Upper lobe of left lung (tissue), 6 donors: ENCODE measurements at places on chromosomes 6 and 20. TPM values are rescaled to one million over a fixed set of nuclear protein-coding genes. Genes with fewer than 3 reads are reported as not detected.
A peak's percentile ranks its signal among the peaks of the same experiment; 100 is the strongest.

Gene FAM83C
- not detected for total RNA-seq

Gene BPI
- 0.76 TPM for total RNA-seq

Gene SRMS
- total RNA-seq = not detected

GRCh38 chr20:25539742-25540672 lies 45.3 kb downstream of the NINL start:
- H3K4me1 ChIP-seq = peaks cover 14% of the 10 kb centered on the region
- peak overlapping the region; percentile 28 for H3K4me3 ChIP-seq
- no peaks in the 10 kb centered on the region for H3K36me3 ChIP-seq
- H3K27ac ChIP-seq = peak overlapping the region; percentile 27

DNA sequence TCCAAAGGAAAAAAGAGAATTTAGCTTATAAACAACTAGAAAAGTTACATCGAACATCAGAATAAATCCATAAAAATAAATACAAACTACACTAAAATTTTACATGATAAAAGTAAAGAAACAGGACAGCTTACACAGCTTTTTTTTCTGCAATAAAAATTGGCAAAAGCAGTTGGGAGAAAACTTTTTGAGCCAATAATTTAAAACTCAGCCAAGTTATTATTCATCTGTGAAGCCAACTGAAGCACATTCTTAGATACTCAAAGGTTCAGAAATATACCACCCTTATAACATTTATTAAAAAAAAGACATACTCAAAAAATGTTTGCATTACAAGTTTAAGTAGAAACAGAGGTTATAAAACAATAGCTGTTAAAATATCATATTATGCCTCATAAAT lies 23.7 kb upstream of the RSPO3 start:
- no peak for DNase-seq
- no peaks in the 10 kb centered on the region for H3K27me3 ChIP-seq
- no peak overlapping the region for H3K4me3 ChIP-seq
- H3K27ac ChIP-seq = no peak overlapping the region

DNA sequence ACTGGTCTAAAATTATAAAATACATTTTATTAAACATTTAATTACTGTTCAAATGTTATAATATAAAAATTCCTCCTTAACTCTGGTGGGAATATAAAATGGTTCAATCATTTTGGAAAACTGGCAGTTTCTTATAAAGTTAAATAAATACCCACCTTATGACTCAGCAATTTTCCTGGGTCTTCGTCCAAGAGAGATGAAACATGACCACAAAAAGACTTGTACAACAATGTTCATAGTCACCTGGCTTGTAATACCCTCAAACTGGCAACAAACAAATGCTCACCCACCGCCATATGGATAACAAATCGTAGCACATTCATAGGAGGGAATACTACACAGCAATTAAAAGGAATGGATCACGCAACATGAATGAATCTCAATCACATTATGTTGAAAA lies 66.0 kb upstream of the RIN2 start:
- H3K4me1 ChIP-seq = peaks cover 6% of the 10 kb centered on the region
- no peaks in the 10 kb centered on the region for H3K36me3 ChIP-seq
- H3K4me3 ChIP-seq = no peak overlapping the region
- H3K27ac ChIP-seq = no peak overlapping the region

DNA sequence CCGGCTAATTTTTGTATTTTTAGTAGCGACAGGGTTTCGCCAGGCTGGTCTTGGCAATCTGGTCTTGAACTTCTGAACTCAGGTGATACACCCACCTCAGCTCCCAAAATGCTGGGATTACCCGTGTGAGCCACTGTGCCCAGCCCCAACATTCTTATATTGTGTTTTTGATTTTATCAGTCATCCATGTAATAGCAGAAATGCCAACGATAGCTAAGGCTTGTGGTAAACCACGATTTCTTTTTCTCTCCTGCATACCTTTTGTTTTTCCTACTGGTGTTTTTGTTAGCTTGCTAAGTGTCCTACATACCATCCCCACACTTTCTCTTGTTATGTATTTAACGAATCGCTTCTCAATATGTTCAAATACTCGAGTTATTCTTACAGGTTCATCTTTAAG lies 12.1 kb downstream of the PHACTR2 start:
- no peaks in the 10 kb centered on the region for H3K36me3 ChIP-seq
- no peak for DNase-seq
- H3K4me1 ChIP-seq = peaks cover 50% of the 10 kb centered on the region
- H3K27ac ChIP-seq = peak overlapping the region; percentile 10

- H3K36me3 ChIP-seq = no peaks in the 10 kb centered on the region
- H3K27me3 ChIP-seq = no peaks in the 10 kb centered on the region
- H3K27ac ChIP-seq = no peak overlapping the region
- DNase-seq = no peak
- no peak overlapping the region for H3K4me3 ChIP-seq
Measured at GRCh38 chr6:37717836-37718251, 20.2 kb upstream of the MDGA1 start.

DNA sequence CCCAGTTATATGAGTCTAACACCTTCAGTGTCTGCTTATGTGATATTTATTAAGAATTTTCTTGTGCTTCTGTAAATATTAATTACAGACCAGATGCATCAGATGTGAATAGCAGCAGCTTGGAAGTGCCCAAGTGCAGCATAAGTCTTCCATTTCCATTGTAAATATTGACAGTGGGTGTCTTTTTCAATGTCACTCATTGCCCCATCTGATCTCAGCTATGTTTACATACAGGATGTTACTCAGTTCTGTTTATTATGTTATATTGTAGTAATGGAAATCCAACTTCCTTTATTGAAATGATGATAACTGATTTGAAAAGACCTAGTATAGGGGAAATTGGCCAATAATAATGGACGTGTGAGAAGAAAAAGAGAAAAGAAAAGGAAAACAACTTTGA lies 296.7 kb downstream of the SAMD5 start:
- H3K4me1 ChIP-seq = no peaks in the 10 kb centered on the region
- no peak for DNase-seq
- H3K36me3 ChIP-seq = no peaks in the 10 kb centered on the region
- H3K4me3 ChIP-seq = no peak overlapping the region

DNA sequence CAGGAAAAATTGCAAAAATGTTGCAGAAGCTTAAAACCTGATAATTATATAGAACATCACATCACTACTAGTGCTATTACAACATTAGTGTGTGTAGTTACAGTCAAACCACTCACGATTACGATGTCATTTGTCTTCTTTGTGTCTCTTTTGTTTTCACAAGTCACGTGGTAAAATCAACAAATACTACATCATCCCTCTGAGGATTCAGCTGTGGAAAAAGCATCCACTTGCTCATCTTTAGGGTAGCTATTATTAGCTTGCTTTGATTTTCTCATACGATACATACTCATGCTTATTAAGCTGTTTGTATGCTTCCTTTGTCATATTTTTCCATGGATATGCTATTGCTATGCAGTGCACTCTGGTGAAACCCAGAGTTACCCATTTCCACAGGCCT lies 22.2 kb upstream of the ATXN1 start:
- no peak overlapping the region for H3K27ac ChIP-seq
- no peak overlapping the region for H3K4me3 ChIP-seq
- no peaks in the 10 kb centered on the region for H3K36me3 ChIP-seq
- no peak for DNase-seq
- H3K4me1 ChIP-seq = no peaks in the 10 kb centered on the region

- H3K4me1 ChIP-seq = peaks cover 15% of the 10 kb centered on the region
- H3K36me3 ChIP-seq = no peaks in the 10 kb centered on the region
- no peak overlapping the region for H3K27ac ChIP-seq
Measured at GRCh38 chr6:124881898-124882578, 80.2 kb upstream of the RNF217 start.

GRCh38 chr6:89045011-89045387 lies 35.6 kb upstream of the PNRC1 start:
- peaks cover under 1% of the 10 kb centered on the region for H3K4me1 ChIP-seq
- H3K4me3 ChIP-seq = no peak overlapping the region
- DNase-seq = peak; percentile 25
- no peaks in the 10 kb centered on the region for H3K36me3 ChIP-seq
- H3K27ac ChIP-seq = peak overlapping the region; percentile 27

DNA sequence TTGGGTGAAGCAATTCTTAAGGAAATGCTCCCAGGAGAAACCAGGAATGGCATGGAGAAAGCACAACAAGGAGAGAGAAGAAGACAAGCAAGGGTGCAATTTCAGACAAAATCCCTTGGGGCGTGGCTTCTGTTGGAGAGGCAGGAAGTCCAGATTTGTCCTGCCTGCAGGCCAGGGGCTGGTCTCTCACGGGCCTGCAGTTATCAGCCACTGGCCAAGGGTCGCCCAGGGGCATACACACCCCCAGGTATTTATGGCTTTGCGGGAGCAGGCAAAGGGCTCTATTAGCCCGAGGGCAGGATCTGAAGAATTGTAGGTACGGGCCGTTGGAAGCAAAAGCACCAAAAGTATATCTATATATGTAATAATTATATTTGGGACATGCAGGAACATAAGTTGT lies 87.7 kb downstream of the IYD start:
- no peak overlapping the region for H3K4me3 ChIP-seq
- no peaks in the 10 kb centered on the region for H3K27me3 ChIP-seq
- no peak for DNase-seq
- H3K4me1 ChIP-seq = no peaks in the 10 kb centered on the region

GRCh38 chr6:139448998-139449610 lies 74.7 kb upstream of the CITED2 start:
- no peak for DNase-seq
- H3K27ac ChIP-seq = no peak overlapping the region

- H3K36me3 ChIP-seq = peaks cover 65% of the 10 kb centered on the region
- H3K4me3 ChIP-seq = no peak overlapping the region
- no peak for DNase-seq
- H3K27ac ChIP-seq = no peak overlapping the region
- peaks cover 23% of the 10 kb centered on the region for H3K4me1 ChIP-seq
- H3K27me3 ChIP-seq = no peaks in the 10 kb centered on the region
Measured at GRCh38 chr6:43671801-43672690, 15.5 kb downstream of the MRPS18A start.

DNA sequence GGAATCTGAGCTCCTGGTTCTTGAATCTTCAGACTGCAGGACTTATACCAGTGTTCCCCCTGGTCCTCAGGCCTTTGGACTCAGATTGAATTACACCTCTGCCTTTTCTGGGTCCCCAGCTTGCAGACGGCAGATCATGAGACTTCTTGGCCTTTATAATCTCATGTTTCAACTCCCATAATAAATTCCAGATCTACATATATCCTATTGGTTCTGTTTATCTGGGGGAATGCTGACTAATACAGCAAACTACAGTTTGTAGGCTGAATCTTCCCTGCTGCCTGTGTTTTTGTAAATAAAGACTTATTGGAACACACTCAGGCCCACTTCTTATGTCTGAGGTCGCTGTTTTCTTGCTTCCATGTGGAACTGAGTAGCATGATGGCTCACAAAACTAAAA lies 184.7 kb downstream of the HDGFL1 start:
- no peak for DNase-seq
- no peak overlapping the region for H3K4me3 ChIP-seq
- H3K27me3 ChIP-seq = no peaks in the 10 kb centered on the region
- H3K27ac ChIP-seq = no peak overlapping the region
- H3K36me3 ChIP-seq = no peaks in the 10 kb centered on the region

- no peaks in the 10 kb centered on the region for H3K27me3 ChIP-seq
- no peak overlapping the region for H3K4me3 ChIP-seq
- H3K27ac ChIP-seq = no peak overlapping the region
- no peak for DNase-seq
Measured at GRCh38 chr20:33648396-33649004, 13.6 kb upstream of the C20orf144 start.

DNA sequence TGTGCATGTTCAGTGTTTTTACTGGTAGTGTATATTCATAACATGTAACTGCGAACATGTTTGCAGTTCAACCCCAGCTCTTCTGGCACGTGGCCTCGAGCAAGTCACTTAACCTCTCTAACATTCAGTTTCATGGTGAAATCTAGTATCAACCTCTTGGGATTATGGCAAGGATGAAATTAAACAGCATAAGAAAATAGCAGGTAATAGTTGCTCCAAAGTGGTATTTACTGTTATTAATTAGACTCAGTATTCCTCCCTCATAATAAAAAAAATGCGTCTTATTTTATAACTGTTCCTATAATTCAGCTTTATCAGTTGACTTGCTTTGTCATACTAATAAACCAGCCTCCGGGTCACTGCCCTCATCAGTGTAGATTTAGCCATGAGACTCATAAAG lies 15.0 kb downstream of the FAM184A start:
- H3K4me3 ChIP-seq = no peak overlapping the region
- no peak for DNase-seq
- no peaks in the 10 kb centered on the region for H3K4me1 ChIP-seq
- no peak overlapping the region for H3K27ac ChIP-seq
- H3K27me3 ChIP-seq = no peaks in the 10 kb centered on the region

GRCh38 chr20:59996108-59996507 lies 37.9 kb downstream of the CDH26 start:
- H3K4me3 ChIP-seq = no peak overlapping the region
- no peak overlapping the region for H3K27ac ChIP-seq
- H3K36me3 ChIP-seq = no peaks in the 10 kb centered on the region
- peaks cover 13% of the 10 kb centered on the region for H3K4me1 ChIP-seq
- H3K27me3 ChIP-seq = no peaks in the 10 kb centered on the region

- peaks cover 19% of the 10 kb centered on the region for H3K4me1 ChIP-seq
- H3K4me3 ChIP-seq = peak overlapping the region; percentile 50
- peak overlapping the region; percentile 87 for H3K27ac ChIP-seq
- peaks cover 14% of the 10 kb centered on the region for H3K27me3 ChIP-seq
Measured at GRCh38 chr6:26233649-26234420, 131.2 kb upstream of the BTN3A2 start.

DNA sequence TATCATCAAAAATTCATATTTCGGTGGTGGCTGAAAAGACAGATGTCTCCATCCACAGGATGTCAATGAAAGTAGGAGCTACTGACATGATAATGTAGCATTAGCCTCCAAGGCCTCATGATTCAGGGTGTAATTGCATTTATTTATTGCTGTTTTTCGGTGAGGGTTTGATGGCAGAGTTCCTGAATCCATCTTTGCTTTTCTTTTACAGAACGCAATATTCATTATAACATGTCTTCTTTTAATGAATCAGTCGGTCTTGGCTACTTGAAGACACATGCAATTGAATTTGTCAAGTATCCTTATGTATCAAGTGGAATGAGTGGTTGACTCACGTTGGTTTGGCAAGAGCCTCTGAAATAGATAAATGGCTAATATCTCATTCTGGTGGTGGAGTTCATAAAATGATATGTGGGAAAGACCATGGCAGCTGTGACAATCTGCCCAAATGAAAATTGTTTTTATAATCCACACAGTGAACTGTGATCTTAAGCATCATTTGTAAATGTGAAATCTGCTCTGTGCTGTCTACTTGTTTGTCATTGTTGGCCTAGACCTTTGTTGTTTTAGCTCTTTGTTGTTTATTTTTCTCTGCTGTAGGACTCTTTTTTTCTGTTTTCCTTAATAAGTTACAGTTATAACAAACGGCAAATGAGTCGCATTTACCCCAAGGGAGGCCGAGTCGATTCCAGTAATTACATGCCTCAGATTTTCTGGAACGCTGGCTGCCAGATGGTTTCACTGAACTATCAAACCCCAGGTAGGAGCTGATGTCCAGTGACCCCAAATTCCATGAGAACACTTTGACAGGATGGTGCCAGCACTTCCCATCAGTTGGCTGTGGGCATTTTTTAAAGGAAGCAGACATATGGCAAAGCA lies 105.7 kb upstream of the LAMP5 start:
- no peak overlapping the region for H3K27ac ChIP-seq
- no peaks in the 10 kb centered on the region for H3K36me3 ChIP-seq
- no peak for DNase-seq
- H3K4me1 ChIP-seq = no peaks in the 10 kb centered on the region
- H3K27me3 ChIP-seq = no peaks in the 10 kb centered on the region

- H3K4me1 ChIP-seq = no peaks in the 10 kb centered on the region
- no peak overlapping the region for H3K4me3 ChIP-seq
- H3K36me3 ChIP-seq = no peaks in the 10 kb centered on the region
- no peak overlapping the region for H3K27ac ChIP-seq
Measured at GRCh38 chr6:148173548-148173947, 169.1 kb upstream of the SASH1 start.

GRCh38 chr20:47493175-47493962 lies 8.3 kb upstream of the NCOA3 start:
- no peaks in the 10 kb centered on the region for H3K36me3 ChIP-seq
- peak overlapping the region; percentile 79 for H3K27ac ChIP-seq
- no peaks in the 10 kb centered on the region for H3K27me3 ChIP-seq
- H3K4me1 ChIP-seq = peaks cover 22% of the 10 kb centered on the region
- no peak overlapping the region for H3K4me3 ChIP-seq
